ENCODE measurements at places on chromosomes 12 and 14.

- no peak for ATAC-seq
Observed at GRCh38 chr14:92198804-92199203, 77.0 kb downstream of the CPSF2 start.

- ATAC-seq = no peak
Observed at GRCh38 chr12:97194546-97194945, 268.1 kb upstream of the RMST start.

DNA sequence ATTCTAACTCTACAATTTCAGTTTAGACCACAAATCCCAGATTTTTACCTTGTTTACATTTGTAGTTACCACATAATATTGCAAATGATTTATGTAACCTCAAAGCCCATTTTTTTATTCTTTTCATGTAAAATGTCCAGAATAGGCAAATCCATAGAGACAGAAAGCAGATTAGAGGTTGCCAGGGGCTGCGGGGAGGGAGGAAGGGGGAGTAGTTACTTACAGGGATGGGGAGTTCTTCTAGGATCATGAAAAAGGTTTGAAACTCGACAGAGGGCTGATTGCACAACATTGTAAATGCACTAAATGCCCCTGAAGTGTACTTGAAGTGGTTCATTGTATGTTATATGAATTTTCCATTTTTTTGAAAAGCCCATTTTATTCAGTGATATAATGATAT, 66.5 kb downstream of the PPP2R5C start:
- ATAC-seq = no peak

DNA sequence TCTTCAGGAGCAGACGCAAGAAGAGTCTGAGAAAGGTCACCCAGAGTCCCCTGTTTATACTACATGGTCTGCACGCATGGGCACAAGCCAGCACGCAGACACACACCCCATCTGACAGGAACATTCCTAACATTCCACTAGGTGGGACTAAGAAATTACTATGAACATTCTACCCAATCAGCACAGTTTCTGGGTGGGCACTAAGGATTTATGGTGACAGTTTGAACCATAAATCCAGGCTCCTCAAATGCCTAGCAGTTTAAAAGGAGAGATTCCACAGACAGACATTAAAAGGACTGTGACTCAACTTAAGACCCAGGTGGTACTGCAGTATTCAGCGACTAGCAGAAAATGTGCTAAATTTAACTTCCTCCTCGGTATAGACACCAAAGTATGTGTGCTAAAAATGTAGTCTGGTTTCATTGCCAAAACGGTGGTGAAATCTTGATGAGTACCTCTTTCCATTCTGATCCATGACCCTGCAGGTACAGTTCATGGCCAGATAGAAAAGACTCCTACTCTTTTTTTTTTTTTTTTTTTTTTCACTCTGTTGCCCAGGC, 16.2 kb downstream of the ABHD4 start:
- peak; percentile 97 for ATAC-seq

GRCh38 chr12:121214855-121215745, 5.2 kb downstream of the P2RX4 start:
- ATAC-seq = no peak

DNA sequence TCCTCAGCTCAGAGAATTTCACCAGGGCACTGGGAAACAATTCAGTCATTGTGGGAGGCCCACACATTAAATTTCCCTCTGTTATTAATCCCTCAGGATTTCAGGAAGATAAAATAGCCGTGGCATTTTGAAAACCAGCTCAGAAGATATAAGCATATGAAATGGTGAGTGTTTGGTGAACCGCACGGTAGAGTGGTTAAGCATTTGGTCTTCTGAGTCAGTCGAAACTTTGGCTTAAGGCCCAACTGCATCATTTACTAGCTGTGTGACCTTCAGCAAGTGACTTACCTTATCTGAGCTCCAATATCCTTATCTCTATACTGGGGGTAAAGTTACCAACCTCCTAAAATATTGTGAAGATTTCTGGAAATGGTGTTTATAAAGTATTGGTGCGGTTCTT, 5.2 kb upstream of the VRK1 start:
- ATAC-seq = no peak

DNA sequence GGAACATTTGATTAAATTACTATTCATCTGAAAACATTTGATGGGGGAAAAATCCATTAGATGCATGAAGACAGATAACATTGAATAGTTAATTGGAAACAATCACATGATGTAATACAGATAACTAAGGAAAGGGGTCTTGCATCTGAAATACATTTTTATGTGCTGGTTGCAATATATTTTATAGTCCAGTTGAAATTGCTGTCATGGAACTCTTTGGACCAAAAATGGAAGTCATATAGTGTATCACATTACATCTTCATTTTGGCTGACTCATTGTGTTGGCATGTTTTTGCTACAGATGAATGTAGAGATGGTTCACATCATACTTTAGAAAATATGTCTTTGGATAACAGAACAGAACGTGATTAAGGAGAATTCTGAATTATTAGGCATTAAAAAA, 43.0 kb upstream of the GNPNAT1 start:
- ATAC-seq = no peak

DNA sequence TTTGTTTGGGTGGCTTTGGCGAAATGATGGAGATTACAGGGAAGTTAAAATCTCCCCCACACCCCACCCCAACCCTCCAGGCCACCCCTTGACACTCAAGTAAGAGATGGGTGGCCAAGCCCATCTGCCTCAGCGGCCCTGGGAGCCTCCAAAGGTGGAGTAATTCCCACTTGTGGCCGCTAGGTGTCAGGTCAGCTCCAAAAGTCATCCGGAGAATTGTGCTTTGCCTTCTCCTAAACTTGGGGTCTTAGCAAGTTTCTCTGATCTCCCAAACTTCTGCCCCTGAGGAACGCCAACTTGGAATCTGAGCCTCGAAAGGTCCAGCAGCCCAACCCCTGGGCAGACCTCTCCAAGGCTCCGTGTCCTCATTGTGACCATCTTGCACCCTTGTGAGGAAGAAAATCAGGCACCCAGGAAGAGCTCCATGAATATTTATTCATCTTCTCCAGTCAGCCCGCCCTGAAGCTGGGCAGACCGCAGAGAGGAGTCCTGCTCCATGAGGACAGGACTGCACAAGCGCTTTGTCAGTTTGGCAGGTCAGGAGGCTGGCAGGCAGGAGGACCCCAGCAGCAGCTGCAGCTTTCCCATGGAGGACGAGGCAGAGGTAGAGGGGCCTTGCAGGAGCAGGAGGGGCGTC, 46.7 kb downstream of the LRRC74A start:
- peak; percentile 37 for ATAC-seq
